ENCODE measurements at places on chromosomes 5 and 9.

- DNase-seq = no peak
Measured at GRCh38 chr9:135757356-135757755, 55.4 kb downstream of the KCNT1 start.

- DNase-seq = no peak
Measured at GRCh38 chr5:126619781-126620180, 19.0 kb downstream of the PHAX start.

DNA sequence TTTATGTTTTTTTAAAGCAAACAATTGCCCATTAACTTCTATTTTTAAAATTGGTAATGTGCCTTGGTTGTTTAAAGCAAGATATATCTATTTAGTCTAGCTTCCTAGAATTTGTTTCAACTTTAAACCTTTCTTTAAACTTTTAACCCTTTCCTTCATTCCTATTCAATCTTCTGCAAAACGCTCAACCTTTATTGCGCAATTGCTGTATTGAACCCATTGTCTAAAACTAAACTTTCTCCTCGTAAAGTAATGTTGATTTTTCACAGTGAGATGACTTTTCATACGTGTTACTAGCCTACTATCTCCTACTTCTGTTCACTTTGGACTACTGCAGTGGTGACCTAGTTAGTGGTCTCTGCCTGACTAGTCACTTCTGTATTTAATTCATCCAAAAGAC, 63.3 kb downstream of the SMC5 start:
- DNase-seq = no peak

GRCh38 chr5:73104326-73104725, 16.0 kb upstream of the TMEM171 start:
- no peak for DNase-seq

GRCh38 chr9:4197548-4197947, 102.3 kb downstream of the GLIS3 start:
- no peak for DNase-seq

GRCh38 chr5:168734620-168735300, 155.6 kb upstream of the PANK3 start:
- DNase-seq = no peak

DNA sequence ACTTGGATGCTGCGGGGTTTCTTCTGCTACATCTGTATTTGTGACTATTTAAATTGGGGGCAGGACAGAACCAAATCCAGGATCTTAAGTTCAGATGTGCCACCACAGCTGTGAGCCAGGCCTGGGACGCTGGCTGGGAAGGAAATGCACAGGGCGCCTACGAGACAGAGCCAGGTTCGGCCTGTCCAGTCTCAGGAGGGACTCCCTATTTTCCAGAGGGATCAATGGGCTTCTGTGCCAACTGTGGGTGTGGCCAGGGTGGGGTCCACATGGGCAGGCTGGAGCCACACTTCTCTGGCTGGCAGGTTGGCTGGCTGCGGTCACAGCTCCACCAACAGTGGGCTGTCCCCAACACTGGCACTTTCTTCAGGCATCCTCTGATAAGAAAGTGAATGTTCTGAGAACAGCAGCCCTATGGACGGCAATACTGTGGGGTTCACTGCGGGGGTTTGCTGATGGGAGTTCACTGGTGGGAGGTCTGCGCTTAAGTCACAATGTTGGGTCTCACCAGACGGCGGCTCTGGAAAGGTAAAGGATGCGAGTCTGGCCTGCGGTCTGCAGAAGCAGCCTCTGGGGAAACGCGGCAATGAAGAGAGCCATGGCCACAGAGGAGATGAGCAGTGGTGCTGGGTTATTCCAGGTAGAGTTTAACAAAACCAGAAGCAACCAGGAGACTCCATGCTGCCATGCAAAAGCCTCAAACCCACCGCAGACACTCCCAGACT, 78.1 kb downstream of the DAP start:
- DNase-seq = no peak

DNA sequence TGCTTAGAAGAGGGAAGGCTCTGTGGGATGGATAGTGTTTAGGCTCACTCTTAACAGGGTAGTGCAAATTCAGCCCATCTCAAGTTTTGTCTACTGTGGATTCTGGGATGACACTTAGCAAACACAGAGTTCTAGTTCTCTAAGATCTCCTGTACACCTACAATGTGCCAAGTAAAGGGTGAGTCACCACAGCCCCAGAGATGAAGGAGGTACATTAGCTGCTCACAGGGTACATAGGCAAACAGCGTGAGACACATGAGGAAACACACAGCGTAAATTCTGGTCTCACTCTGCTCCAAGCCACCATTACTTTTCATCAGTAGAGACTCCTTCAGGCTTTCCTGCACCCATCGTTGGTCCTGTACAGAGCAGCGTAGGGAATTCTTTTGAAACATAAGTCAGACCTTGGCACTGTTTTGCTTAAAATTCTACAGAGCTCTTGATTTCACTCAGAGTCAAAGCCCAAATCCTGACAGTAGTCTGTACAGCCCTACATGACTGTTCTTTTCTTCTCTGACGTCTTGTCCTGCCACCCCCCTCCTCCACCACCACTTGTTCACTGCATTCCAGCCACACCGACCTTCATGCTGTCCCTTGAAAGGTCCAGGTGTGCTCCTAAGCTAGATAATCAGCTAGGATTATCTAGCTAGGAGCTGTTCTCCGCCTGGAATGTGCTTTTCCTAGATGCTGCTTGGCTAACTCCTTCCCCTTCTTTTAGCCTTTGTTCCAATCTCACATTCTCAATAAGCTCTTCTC, 8.7 kb downstream of the ASTN2 start:
- no peak for DNase-seq

DNA sequence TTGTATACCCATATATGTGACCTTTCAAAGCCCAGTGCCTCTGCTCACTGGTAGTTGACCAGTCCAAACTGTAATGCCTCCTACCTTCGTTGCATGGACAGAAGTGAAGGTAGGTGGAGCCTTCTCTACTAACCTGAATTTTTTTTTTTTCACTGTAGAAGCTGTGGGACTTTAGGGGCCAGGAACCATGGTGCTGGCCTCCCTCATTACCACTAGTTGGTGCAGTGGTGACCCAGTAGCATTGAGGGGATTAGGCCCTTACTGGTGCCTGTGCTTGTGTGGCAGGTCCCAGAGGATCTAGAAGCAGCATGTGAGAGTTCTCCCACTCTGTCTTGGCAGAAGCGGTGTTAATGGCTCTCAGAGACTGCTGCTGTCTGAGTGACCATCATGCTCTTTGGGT, 2.3 kb downstream of the RALGPS1 start:
- DNase-seq = no peak

DNA sequence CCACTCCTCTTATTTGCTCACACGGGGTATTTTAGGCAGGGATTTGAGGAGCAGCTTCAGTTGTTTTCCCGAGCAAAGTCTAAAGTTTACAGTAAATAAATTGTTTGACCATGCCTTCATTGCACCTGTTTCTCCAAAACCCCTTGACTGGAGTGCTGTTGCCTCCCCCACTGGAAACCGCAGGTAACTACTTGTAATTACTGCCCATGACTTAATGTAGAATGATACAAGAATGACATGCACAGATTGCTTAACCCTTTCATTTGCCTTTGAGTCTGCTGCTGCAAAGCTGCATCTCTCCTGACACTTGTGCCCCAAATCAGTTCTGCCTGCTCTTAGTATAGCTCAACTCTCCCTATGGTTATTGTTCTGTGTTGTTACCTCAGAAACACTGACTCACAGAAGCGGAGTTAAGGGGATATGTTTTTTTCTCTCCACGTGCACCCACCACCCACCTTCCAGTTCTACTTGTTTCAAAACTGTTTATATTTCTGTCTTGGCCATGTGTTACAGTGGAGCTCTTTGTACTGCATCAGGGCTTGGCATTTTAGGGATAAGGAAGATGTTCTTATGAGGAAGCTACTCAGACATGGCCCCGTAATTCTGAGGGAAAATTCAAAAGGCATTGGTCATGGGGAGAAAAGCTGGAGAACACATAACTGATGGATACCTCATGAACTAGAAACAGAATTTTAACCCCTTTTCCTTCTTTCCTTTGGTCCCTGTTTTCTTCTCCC, 2.3 kb downstream of the ADRB2 start:
- DNase-seq = no peak

GRCh38 chr5:157918811-157919742, 60.1 kb upstream of the CLINT1 start:
- DNase-seq = no peak

Measured in stimulated activated CD8-positive, alpha-beta memory T cell treated with anti-CD3 and anti-CD28 coated beads, Interleukin-15, amount 100 ng/mL, for 1 hour (primary cell).